ENCODE measurements at places on chromosomes 13 and 19. TPM values are rescaled to one million over a fixed set of nuclear protein-coding genes. Genes with fewer than 3 reads are reported as not detected.

GRCh38 chr19:12913011-12913561 lies 6.0 kb downstream of the SYCE2 start:
- no peak for DNase-seq

DNA sequence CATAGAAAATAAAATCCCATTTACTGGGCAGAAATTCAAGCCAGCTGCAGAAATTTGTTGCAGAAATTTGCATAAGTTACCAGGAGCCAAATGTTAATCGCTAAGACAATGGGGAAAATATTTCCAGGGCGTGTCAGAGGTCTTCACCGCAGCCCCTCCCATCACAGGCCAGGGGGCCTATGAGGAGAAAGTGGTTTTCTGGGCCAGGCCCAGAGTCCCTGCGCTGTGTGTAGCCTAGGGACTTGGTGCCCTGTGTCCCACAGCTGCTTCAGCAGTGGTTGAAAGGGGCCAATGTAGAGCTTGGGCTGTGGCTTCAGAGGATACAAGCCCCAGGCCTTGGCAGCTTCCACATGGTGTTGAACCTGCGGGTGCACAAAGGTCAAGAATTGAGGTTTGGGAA lies 278.9 kb upstream of the PCDH9 start:
- no peak for DNase-seq

PSG3 gene
- total RNA-seq = not detected

DIRAS1 gene
- not detected for total RNA-seq

VSTM2B gene
- not detected for total RNA-seq

PVR gene
- total RNA-seq = not detected
